Astrocyte of the hippocampus (primary cell): ENCODE measurements at places on chromosomes 4 and X.
A peak's percentile ranks its signal among the peaks of the same experiment; 100 is the strongest.

DNA sequence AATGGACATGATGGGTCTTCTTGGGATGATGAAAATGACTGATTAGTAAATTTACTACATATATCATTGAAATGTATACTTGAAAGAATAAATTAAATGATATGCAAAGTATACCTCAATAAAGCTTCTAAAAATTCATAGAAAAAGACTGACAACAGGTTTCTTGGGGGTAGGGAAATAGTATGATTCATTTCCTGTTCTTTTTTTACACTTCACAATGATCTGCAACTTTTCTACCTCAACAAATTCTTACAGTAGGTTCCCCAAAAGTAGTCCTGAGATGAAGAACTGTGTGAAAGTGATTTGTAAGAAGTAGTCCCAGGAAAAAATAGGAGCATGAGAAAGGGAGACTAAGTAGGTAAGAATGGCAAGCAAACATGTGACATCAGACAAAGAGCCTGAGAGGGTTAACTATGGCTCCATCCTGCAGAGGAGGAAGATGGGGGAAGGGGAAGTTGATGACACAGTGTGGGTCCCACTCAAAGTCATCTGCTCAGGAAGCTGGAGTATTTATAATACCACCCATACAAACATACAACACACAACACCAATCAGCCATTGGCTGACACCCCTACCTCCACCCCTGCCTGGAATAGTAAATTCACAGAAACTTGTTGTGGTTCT, 73.9 kb downstream of the ARHGAP6 start:
- no peak for DNase-seq

- peak; percentile 70 for DNase-seq
These were observed 1.3 kb downstream of the SLC6A8 start for GRCh38 chrX:153688911-153689590.

DNA sequence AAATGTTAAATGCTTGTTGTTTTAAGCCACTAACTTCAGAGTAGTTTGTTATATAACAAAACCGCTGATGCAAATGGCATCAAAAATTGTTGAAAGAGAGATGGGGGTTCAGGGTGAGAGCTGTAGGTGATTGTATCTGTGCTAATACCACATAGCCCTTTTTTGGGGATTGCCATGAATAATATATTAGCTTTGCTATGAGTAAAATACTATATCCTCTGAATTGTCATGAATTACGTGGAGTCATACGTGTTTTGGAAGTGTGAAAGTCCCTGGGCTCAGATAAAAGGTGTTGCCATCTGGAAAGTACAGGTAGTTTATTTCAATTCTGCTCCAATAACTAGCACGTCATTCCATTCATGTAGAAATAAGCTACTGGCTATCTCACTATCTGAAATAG, 30.6 kb downstream of the DYNLT3 start:
- no peak for DNase-seq

GRCh38 chr4:2352729-2353221, 65.7 kb downstream of the ZFYVE28 start:
- DNase-seq: no peak

- no peak for DNase-seq
These were observed 70.2 kb downstream of the CPZ start for GRCh38 chr4:8662776-8663175.

- no peak for DNase-seq
These were observed 167.6 kb downstream of the SOX3 start for GRCh38 chrX:140337263-140337662.

GRCh38 chrX:97328853-97329390, 445.2 kb downstream of the RPA4 start:
- no peak for DNase-seq
